NCI-H446 (cell line): ENCODE measurements at places on chromosomes 12 and 14.

DNA sequence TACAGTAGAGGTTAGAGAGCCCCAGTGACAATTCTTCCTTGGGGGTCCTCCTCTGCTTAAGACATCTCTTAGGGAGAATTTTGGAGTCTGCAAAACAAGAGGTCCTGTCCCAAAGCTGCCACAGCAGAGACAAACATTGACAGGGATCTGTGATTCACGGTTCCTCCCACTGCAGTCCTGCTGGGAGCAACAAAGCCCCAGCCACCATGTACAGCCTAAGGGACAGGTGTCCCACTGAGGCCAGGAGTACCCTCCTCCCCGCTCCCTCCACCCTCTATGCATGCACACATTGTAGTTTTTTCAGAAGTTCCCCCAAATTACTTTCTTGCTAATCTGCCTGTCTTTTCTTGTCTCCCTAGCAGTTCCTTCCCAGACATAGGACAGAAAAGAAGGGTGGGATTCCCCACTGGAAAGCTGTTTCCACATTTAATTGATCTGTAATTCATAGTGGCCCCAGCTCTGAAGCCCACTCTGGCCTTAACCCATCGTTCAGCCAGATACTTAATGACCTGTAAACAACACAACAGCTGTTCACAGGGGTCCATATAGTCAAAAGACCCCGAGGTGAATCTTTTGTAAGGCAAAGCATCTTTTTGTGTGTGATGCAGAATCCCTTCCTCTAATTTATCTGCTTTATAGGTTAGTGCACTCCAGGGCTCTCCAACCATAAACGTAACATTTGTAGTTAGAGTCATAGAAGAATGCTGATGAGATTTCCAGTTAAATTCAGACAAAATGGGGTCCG is 13.9 kb upstream of the PRICKLE1 start:
- DNase-seq: no peak

GRCh38 chr14:80776657-80777056 is 164.9 kb downstream of the CEP128 start:
- no peak for DNase-seq

- DNase-seq: peak; percentile 42
These were observed 19.4 kb downstream of the ABCB9 start for GRCh38 chr12:122946690-122947341.

DNA sequence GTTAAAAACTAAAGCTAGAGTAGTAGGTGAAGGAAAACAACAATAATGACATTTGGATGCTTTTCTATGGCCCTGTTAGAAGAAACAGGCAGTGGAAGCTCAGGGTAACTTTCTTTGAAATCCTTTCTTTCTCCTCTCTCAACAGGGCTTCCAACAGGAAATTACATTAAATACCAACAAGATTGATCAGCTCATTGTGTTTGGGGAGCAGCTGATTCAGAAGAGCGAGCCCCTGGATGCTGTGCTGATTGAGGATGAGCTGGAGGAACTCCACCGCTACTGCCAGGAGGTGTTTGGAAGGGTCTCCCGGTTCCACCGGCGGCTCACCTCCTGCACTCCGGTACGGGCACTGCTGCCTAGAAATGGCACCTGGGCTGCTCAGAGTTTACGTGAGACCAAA is 81.5 kb downstream of the ESR2 start:
- DNase-seq: no peak

DNA sequence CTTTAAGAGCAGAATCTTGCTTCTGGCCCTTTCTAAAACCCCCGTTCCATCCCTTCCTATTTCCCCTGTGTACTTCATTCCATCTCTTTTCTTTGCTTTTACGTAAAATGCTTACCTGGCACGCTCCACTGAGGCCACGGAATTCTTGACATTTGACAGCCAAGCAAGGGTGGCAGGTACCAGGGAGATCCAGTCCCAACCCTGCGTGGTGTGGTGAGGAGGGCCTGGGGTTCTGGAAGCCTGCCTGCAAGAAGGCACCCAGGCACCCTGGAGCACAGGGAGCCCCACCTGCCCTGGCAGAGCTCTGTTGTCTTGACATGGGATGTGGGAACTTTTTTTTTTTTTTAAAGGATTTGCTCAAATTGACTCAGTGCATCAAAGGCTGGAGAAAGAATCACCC is 48.6 kb downstream of the ITPK1 start:
- no peak for DNase-seq

DNA sequence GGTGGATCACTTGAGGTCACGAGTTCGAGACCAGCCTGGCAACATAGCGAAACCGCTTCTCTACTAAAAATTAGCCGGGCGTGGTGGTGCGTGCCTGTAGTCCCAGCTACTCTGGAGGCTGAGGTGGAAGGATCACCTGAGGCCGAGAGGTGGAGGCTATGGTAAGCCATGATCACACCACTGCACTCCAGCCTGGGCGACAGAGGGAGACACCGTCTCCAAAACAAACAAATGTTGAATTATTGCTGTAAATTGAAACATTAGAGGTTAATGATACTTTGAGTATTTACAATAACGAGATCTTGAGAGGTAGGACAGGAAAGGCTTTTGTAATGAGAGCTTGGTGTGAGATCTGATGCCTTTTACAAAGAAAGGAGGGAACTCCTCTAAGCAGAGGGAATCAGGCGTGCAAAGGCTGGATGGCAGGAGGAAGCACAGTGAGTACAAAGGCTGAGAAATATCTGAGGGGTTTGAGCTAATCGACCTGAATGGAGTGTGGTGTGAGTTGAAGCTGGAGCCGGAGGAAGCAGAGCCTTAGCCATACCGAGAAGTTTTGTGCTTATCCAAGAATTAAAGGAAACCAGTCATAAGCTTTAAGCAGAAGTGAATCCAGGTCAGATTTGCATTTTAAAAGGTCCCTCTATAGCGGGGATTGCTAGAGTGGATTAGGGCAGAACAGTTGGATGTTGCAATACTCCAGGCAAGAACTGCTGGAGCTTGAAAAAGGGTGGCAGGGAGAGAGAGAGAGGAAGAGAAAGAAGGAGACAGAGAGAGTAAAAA is 1.1 kb downstream of the RHNO1 start:
- DNase-seq: no peak

GRCh38 chr12:113101751-113102150 is 33.8 kb downstream of the RASAL1 start:
- no peak for DNase-seq

- DNase-seq: no peak
These were observed 15.8 kb downstream of the CYP46A1 start for GRCh38 chr14:99699861-99700260.

- no peak for DNase-seq
These were observed 3.4 kb downstream of the SSH1 start for GRCh38 chr12:108853981-108854446.

DNA sequence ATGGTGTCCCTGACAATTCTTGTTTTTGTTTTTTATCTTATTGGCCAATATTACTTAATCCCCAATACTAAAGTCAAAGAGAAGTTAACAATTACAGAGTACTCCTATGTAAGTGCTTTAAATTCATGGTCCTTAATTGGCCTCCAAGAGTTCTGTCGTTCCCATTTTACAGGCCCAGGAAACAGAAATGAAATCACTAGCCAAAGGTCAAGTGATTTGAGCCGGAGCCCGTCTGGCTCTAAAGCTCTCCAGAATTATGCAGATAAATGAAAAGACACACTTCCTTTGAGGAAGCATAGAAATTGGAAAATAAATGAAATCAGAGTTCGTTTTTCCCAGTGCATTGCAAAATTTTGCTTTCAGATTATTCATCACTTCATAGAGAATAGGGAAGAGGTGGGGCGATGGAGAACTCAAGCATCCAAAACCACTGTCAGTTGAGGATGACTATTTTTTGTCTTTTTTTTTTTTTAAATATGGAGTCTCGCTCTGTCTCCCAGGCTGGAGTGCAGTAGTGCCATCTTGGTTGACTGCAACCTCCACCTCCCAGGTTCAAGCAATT is 78.5 kb downstream of the MAP1LC3B2 start:
- DNase-seq: no peak

- DNase-seq: peak; percentile 57
These were observed 141.3 kb downstream of the TSPAN9 start for GRCh38 chr12:3218228-3219171.

- DNase-seq: no peak
These were observed 61.1 kb upstream of the DLK1 start for GRCh38 chr14:100665511-100666032.

- no peak for DNase-seq
These were observed 5.7 kb downstream of the SPIC start for GRCh38 chr12:101480849-101481248.

DNA sequence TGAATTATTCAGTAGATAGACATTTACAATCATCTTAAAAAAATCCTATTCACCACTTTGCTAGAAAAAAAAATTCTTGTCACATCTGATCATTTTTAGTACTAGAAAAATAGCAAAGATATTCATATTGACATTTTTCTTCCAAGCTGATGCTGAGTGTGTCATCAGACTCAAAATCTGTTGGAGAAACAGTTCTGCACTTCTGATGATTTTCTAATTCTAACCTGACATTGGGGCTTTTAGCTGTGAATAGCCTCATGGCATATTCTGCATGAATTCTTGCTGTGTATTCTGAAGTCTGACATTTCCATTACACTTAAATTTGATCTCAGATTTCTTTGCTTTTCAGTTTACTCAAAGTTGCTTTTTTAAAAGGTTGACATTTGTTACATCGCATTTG is 150.1 kb downstream of the PIK3C2G start:
- DNase-seq: no peak

GRCh38 chr14:36582874-36583241 is 444 bp upstream of the NKX2-8 start:
- no peak for DNase-seq

- DNase-seq: no peak
These were observed 179.2 kb upstream of the BMP4 start for GRCh38 chr14:54135804-54136280.

DNA sequence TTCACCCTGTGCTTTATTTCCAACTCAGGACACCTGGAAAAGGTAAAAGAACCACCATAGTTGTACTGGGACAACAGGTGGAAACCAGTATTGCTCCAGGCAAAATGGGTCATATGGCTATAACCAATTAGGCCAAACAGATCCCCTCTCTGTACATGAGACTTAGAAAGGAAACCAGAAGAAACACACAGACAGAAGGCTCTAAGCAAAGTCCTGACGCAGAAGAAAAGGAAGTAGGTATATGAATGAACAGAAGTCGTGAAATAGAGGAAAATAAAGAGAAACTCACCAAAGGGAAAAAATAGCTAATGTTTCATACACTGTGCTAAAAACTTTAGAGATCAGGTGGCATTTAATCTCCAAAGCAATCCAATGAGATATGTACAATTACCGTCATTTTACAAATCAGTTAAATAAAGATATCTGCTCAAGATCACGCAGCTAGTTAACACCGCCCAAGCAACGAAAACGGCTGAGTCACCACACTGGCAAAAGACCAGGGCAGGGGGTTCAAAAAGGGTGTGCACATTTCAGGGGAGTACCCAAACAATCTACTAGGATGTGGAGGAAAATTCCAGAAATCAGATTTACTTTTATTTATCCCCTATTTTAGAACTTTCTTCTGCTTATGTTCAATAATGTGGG is 82.3 kb downstream of the ITPR2 start:
- DNase-seq: no peak

DNA sequence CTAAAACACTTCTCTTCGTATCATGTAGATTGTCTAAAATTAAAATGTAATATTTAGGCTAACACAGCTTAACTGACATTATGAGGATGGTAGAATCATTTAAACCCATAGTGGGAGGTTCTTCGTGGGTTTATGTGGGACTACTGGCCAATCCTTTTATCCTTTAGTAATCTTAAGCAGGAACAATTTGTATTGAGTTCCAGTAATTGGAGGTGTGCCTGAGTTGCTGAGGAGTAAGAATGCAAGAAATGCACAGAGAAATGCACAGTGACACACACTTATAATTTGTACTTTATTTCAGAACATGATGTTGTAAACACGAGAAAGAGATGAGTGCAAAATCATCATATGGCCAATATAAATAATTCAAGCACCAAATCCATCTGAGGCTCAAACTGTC is 22.3 kb downstream of the OTOGL start:
- no peak for DNase-seq

GRCh38 chr12:119409043-119409442 is 74.5 kb downstream of the CCDC60 start:
- no peak for DNase-seq

DNA sequence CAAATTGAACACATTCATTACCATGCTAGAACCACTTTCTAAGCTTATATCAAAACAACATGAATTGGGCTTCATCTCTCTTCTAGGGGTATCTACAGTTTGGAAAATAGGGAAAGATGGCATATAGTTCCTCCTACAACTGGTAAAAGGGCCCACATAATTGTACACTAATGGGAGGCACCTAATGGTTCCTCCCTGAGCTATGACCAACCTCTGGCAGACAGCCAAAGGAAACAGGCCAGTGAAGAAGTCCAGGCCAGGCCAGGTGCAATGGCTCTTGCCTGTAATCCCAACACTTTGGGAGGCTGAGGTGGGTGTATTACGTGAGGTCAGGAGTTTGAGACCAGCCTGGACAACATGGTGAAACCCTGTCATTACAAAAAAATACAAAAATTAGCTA is 23.2 kb upstream of the APOF start:
- no peak for DNase-seq

DNA sequence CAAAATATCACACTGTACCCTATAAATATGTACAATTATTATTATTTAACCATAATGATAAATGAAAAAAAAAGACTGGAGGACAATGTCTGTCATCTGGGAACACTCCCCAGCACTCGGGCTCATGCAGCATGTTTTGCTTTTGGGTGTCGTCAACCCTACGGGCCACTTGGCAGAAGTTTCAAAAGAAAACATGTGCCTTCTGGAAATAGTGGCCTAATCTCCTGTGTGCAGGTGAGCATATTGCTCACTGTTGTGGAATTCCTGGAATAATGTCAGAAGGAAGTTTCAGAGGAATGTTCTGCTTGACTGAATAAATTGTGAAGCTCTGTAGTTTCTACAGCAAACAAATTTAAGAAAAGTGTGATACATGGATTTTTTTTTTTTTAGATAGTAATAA is 298.3 kb downstream of the SSPN start:
- no peak for DNase-seq

GRCh38 chr12:76470028-76470939 is 89.3 kb downstream of the OSBPL8 start:
- DNase-seq: peak; percentile 16

GRCh38 chr14:48937541-48938195 is 648.5 kb downstream of the RPS29 start:
- no peak for DNase-seq

- no peak for DNase-seq
These were observed 182.2 kb downstream of the SLC5A8 start for GRCh38 chr12:101027816-101028215.

- peak; percentile 23 for DNase-seq
These were observed 21.5 kb downstream of the ALDH2 start for GRCh38 chr12:111788178-111788654.
